ENCODE measurements at places on chromosomes 7 and 10.

DNA sequence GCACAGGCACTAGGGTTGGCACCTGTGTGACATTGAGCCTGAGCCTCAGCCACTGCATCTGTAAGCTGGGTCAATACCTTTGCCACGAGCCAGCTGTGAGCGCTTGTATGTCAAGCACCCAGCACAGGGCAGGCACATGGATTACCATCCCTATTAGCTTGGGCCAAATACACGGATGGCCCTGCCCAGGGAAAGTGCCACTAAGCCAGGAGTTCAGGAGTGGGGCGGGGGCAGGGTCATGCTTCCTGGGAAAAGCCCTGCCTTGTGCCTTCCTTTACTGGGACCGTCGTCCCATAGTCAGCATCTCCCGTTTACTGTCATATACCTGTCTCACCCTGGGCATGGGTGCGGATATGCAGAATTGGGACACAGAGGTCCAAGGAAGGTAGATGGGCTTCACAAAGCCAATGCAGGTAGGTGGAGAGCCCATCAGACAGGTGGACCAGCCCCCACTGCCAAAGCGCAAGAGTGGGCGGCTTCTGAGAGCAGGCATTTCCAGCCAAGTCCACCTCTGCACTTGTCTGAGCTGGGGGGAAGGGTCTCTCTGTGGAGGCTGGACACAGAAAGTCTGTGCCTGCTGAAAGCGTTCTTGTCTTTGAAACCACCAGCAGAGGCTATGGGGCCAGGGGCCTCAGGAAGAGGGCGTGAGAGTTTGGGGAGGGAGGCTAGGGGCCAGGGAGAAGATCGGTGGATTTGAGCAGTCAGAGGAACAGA, 72.6 kb downstream of the VWA2 start:
- no peak for DNase-seq

DNA sequence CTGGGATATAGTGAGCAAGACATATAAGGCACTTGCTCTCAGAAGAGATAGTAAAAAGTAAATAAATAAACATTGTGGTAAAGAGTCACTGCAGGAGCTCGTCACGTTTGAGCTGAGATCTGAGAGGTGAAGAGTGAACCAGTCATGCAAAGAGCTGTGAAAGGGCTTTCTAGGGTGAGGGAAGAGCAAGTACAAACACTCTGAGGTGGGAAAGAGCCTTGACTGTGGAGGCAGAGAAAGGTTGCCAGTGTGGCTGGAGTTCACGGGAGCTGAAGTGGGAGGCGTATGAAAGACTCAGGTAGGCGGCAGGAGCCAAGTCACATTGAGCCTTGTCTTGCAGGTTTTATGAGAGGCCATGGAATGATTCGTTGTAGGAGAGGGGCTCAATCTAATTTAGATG, 141.0 kb downstream of the C1GALT1 start:
- DNase-seq: no peak

DNA sequence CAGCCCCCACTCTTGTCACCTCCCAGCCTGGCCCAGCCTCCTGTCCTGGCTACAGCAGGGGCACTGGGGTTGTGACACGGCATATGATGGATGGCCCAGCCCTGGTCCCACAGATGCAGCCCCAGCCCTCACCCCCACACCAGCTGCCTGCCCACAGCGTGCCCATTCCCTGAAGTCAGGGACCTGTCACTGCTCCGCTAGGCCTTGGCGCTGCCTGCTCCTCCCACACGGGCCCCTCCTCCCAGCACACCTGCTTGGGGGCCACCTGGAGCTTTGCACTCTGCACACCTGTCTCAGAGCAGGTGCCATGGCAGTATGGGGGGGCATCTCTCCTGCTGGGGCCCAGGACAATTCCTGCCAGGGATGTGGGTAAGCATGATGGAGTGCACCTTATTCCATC, 3.5 kb downstream of the GCK start:
- no peak for DNase-seq

- DNase-seq: no peak
Measured at GRCh38 chr7:120955577-120956149, 5.1 kb downstream of the ING3 start.

- DNase-seq: peak; percentile 96
Measured at GRCh38 chr7:24825931-24826661, 68.8 kb upstream of the GSDME start.

- peak; percentile 95 for DNase-seq
Measured at GRCh38 chr10:77504873-77505257, 132.7 kb downstream of the KCNMA1 start.

DNA sequence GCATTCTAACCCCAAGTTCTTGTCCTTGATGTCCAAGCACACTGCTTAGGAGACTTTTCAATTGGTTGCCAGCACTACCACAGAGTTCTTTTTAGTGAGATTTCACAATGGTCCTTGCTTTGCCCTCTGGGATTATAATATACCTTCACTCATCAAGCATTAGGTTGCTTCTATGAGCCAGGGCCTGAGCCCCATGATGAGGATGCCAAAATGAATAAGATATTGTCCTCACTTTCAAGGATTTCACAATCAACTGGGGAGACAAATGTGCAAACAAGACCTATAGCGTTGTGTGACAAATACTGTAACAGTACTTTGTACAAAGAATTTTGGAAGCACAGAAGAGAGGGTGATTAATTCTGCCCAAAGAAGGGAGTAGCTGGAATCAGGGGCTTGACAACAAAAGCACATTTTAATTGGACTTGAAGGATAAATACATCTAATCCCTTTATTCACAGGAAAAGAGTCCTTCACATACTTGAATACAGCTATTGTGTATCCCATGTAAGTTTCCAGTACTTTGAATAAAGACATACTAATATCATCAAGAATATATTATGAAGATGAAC, 263.6 kb upstream of the LRRN3 start:
- no peak for DNase-seq

GRCh38 chr10:122981066-122981464, 864 bp downstream of the PSTK start:
- no peak for DNase-seq

GRCh38 chr7:38830826-38831225, 78.2 kb downstream of the VPS41 start:
- no peak for DNase-seq

- DNase-seq: no peak
Measured at GRCh38 chr10:59078978-59079377, 97.5 kb upstream of the PHYHIPL start.

DNA sequence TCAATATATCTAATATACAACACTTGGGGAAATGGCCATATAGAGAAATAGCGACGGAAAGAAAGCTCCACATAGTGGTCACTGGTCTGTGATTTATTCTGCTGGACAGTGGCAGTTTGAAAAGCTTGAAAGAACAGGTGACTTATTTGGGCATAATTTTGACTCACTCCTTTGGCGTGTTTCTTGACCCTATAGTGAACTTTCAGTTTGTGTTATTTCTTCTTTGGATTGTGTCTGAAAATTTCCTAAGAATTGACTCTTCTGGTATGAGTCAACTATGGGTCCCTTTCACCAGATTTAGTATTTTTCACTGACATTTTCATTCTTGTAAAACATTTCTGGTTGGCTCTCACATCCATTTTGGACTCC, 25.8 kb upstream of the IMMP2L start:
- no peak for DNase-seq

GRCh38 chr7:45268013-45268412, 110.4 kb downstream of the RAMP3 start:
- DNase-seq: no peak

DNA sequence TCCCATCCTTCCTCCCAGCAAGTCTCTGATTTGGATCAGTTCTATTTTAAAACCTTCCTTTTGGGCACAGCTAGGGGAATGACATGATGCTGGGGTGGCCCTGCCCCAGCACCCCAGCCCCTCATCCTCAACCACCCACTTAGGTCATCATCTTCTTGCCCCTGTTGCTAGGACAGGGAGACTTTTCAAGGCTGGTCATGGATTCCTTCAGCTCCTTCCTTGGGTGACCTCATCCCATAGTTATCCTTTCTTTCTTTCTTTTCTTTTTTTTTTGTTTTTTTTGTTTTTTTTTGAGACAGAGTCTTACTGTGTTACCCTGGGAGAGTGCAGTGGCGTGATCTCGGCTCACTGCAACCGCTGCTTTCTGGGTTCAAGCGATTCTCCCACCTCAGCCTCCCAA, 127.2 kb downstream of the WDFY4 start:
- DNase-seq: peak; percentile 38

DNA sequence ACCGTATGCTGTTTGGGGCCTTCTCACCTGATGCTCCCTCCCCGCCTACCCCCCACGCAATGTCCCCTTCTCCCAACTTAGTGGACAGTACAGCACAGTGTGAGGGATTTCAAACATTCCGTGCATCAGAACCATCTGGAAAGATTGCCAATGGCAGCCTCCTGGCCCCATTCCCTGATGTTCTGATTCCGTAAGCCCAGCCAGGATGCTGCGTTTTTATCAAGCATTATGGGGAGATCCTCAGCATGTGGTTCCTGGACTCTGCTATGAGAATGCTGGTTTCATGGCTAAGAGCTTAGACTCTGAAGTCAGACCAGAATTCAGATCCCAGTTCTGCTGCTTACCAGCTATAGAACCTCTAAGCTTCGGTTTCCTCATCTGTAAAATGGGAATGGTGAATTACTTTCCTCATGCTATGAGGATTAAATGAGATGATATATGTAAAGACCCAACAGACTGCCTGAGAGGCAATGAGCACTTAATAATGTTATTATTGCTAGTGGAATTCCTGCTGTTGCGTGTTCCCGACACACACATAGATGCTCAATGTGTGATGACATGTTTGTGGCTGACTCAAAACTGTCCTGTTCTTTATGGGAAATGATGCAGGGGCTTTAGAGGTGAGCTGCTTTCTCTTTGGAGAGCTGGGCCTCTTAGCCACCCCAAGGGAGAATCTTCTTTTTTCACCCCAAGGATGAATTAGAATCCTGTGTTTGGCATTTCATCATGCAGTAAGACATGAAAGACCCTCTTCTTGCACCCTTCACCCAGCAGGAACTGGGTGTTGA, 60.8 kb upstream of the SMNDC1 start:
- DNase-seq: no peak

- no peak for DNase-seq
Measured at GRCh38 chr10:17865351-17865750, 56.2 kb downstream of the MRC1 start.

GRCh38 chr10:58511765-58512490, 744 bp upstream of the BICC1 start:
- no peak for DNase-seq

DNA sequence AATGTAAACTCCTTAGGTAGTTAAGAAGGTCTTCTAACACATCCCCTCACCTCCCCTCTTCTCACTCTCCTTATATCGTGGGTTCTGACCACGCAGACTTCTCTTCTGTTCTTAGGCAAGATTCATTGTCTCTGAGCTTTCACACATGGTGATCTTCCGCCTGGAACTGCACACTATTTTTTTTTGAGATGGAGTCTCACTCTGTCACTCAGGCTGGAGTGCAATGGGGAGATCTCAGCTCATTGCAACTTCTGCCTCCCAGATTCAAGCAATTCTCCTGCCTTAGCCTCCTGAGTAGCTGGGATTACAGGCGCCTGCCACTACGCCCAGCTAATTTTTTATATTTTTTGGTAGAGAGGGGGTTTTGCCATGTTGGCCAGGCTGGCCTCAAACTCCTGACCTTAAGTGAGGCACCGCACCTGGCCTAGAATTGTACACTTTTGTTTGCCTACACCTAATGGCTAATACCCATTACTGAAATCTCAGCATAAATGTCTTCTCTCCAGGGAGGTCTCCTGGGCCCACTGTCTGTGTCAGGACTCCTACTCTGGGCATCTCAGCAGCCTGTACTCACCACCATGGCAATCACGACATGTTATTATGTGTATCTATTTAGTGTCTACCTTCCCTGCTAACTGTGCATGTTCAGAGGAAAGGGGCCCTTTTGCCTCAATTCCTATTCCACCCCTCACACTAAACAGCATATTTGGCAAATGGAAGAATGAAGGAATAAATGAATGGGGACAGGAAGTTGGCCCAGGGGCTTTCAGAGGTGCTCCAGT, 646.3 kb upstream of the DPP6 start:
- no peak for DNase-seq

GRCh38 chr10:28970231-28970630, 292.9 kb downstream of the BAMBI start:
- peak; percentile 23 for DNase-seq

GRCh38 chr7:13949445-13949844, 40.0 kb downstream of the ETV1 start:
- DNase-seq: no peak

GRCh38 chr7:155820246-155820645, 8.0 kb upstream of the SHH start:
- DNase-seq: no peak

- no peak for DNase-seq
Measured at GRCh38 chr7:1662767-1663166, 7.3 kb upstream of the ELFN1 start.

DNA sequence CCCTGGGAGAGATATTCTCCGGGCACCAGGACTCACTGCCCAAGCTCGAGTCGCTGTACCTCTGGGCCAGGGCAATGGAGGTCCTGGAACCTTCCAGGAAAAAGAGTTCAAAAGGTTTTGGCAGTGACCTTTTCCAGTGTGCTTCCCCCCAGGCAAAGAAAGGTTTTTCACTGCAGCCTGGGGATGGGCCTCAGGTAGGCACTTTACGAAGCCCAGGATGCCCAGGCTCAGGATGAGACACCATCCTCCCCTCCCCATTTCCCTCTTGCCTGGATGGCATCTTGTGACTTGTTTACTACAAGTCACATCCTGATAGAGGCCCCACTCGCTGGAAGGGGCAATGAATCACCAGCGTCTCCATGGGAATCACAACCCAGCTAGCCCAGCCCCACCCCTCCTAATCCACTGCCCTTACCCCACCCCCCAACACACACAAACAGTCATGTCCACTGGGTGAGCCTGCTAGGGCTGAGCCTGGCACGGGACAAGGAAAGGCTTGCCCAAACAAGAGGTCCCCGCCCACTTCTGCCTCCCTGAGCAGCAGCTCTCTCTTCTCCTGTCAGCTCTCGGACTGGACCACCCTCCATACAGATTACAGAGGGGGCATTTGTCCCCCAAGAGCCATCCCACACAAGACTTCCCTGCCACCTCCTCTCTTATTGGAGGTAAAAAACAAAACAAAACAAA, 93.8 kb upstream of the SMNDC1 start:
- peak; percentile 99 for DNase-seq

- no peak for DNase-seq
Measured at GRCh38 chr7:7190142-7190541, 7.8 kb downstream of the C1GALT1 start.

GRCh38 chr10:43781480-43782361, 133.0 kb upstream of the ZNF32 start:
- DNase-seq: no peak

DNA sequence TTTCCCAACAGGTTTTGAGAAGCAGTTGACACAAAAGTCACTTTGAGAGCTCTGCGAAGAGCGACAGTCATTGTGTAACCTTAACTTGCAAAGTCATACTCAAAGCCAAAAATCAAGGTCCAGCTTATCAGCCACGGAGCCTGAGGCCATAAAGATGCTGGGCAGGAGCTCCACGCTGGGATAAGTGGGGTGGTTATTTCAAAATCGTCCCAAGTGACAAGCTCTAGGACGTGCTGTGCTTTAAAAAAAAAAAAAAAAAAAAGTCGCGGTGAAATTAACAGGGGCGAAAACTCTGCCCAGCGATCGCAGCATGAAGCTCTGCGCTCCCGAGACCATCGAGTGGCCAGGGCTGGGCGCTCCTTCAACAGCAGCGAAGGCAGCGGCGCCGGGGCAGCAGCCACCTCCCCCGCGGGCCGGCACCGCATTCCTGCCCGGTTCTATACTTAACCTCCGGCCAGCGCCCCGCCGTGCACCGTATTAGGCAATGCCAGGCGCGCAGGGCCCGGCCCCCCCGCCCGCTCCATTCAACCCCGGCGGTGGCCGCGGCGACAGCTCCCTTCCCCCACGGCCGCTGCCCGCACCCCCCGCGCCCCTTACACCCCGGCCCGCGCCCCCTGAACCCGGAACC, 657 bp downstream of the HACD1 start:
- no peak for DNase-seq
